Colonic mucosa (tissue), 4 donors: ENCODE measurements at places on chromosomes 4 and X.

DNA sequence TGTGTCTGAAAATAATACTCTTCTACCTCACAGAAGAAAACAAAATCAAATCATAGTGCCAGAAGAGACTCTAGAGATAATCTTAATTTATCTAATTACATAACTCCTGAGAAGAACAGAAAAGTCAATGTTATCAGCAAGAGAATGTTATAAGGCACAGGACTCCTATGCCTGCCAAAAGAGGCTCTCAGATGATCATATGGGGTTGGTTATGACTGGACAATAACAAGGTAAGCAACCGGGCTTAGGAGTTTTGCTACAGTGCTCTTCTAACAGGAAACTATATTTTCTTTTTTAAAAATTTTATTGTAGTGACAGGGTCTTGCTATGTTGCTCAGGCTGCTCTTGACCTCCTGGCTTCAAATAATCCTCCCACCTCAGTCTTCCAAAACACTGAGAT is 3.5 kb upstream of the C4orf17 start:
- DNase-seq: no peak

- no peak for DNase-seq
These were observed 135.1 kb downstream of the REPS2 start for GRCh38 chrX:17081511-17081910.

- no peak for DNase-seq
These were observed 5.3 kb downstream of the GAGE10 start for GRCh38 chrX:49308604-49309269.

DNA sequence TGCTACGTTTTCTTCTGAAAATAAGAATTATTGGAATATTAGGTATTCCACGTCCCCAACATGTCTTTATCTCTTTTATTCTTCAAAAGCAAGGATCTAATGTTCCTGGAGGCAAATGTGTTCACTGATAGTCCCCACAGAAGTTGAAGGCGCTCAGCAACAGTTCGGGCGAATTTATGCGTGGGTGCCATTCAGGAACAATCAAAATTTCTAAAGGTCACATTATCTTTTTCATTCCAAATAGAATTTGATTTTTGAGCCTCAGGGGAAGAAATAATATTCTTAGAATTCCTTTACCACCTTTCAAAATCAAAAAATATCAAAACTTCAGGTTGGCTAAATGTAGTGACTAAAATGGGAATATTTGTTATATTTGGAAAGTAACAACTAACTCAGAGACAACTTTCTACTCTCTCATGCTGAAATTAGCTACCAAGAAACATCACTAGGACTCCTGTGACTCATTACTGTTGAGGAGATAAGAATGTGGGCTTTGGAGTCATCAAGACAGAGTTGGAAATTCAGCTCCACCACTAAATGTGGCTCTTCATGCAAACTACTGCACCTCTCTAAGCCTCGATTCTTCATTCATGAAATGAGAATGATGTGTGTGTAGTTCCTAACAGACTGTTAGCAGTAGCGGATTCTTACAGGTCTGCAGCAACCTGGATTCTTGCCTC is 72.3 kb upstream of the KIT start:
- no peak for DNase-seq

- DNase-seq: no peak
These were observed 111.6 kb downstream of the AFF2 start for GRCh38 chrX:148611993-148612392.

- no peak for DNase-seq
These were observed 127.8 kb upstream of the TBL1X start for GRCh38 chrX:9337046-9337445.

GRCh38 chr4:56757821-56758411 is 63.6 kb downstream of the SPINK2 start:
- peak; percentile 37 for DNase-seq

GRCh38 chrX:703466-703865 is 72.9 kb downstream of the SHOX start:
- no peak for DNase-seq

- DNase-seq: no peak
These were observed 51.4 kb upstream of the PCDH18 start for GRCh38 chr4:137583671-137584070.

- DNase-seq: no peak
These were observed 4.7 kb downstream of the PTTG2 start for GRCh38 chr4:37964734-37965457.

DNA sequence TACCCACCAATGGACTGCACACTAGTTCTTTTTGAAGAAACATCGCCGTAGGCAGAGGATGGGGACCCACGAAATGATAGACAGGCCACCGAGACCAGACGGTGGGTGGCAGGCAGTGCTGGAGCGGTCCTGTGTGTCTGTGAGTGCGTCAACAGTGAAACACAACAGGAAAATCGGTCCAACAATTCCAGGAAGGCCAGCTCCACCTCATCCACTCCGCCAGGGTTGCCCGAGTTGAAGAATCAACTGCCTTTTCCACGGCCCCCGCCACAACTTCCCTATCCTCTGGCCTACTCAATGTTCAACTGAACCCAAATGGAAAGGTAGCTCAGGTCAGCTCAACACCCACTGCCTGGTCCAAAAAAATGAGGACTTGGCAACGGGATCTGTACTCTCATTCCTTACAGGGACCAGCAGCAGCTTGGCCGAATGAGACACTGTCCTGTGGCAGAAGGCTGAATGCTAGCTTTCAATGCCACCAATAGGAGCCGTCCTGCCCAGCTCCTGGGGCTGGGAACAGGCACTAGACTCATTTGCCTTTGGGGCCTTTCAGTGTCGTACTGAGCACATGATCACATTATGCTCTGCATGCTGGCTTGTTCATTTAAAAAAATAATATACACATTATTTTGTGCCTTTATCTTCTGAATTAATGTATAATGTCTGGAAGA is 43.5 kb downstream of the MID1 start:
- DNase-seq: no peak

DNA sequence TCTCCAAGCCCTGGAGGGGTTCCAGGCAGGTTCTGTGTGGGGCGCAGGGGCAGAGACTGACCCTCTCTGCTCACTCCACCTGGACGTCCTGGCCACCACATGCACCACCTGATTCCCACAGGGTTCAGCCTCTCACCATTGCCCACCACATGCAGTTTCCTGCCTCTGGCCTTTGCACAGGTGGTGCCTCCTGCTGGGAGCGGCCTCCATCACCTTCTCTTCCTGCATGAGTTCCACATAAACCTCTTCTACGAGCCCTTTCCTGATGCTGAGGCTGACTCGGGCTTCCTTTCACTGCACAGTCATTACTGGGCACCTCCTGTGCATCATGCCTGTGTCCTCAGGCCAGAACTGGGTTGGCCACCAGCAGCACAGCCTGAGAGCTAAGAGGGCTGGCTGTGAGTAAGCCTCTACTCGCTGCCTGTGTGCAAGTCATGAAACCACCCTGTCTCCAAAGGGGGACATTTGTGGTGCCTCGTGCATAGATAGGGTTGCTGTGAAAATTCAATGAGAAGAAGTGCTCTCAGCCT is 19.9 kb downstream of the MAN2B2 start:
- DNase-seq: no peak

DNA sequence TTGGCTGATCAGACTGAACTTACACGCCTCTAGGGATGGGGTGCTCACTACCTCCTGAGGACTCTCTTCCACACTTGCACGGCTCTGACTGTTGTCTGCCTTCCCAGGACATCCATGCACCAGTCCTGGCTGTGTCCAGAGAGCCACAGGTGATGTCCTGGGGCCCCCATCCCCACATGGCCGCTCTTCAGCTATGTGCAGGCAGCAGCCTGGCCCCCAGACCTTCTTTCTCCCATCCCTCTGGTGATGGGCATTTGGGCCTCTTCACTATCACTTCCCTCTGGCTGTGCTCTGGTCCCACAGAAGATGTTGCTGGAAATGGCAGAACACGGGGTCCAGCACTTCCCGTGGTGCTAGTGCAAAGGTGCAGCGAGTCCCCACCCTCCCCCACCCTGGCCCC is 40.9 kb upstream of the HMX1 start:
- no peak for DNase-seq

DNA sequence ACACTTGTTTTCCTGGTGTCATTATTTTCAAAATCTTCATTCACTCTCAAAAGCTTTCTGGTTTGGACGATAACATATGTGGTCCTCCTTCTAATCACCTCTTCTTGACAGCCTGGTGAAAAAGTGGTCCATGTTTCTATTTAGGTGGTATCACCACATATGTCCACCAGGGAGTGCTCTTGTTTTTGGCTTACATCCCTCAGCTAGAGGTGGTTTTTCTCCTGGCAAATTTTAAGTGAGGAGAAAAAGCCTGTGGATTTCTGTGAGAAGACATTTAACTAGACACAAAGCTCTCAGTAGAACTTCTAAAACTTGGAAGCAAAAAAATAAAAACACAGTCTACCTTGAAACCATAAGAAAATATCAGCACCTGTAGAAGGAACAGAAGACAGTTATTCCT is 58.0 kb upstream of the FRMPD4 start:
- no peak for DNase-seq

GRCh38 chr4:27318740-27319139 is 458.1 kb downstream of the STIM2 start:
- peak; percentile 60 for DNase-seq

DNA sequence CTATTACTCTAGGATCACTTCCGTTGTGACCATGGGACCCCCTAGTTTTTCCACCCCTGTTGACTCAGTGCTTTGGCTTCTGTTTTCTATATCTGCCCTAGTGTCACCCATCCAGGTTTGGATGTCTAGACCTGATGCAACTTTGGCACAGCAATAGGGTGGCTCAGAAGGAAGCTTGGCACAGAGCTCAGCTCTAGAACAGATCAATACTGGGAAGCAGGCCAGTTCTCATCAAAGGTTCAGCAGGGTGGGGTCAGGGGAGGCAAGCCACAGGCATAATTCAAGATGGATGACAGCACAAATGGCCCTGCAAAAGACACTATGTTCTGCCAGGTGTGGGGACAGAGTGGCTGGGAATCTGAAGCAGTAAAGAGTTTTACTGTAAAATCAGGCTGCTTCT is 74.2 kb upstream of the EGFL6 start:
- no peak for DNase-seq

DNA sequence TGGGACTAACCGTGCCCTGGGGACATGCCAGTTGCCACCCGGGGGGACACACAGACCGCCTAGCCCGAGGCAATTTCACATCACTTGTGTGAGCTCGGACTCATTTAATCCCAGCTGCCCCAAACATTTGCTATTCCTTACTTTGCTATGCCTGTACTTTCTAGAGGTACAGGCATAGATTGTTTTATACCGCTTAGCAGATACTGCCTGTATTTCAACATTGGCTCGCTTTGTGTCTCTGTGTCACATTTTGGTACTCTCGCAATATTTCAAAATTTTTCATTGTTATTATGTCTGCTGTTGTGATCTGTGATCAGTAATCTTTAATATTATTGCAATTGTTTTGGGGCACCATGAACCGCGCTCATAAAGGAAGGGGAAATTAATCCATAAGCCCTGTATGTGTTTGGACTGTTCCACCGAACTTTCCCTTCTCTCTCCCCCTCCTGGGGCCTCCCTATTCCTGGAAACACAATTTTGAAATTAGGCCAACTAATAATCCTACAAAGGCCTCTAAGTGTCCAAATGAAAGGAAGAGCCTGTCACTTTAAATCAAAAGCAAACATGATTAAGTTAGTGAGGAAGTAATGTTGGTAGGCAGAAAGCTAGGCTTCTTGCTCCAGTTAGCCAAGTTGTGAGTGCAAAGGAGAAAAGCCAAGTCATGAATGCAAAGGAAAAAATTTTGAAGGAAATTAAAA is 568 bp upstream of the CASP6 start:
- DNase-seq: peak; percentile 29

- no peak for DNase-seq
These were observed 80.7 kb downstream of the FHIP1A start for GRCh38 chr4:151489462-151490203.

DNA sequence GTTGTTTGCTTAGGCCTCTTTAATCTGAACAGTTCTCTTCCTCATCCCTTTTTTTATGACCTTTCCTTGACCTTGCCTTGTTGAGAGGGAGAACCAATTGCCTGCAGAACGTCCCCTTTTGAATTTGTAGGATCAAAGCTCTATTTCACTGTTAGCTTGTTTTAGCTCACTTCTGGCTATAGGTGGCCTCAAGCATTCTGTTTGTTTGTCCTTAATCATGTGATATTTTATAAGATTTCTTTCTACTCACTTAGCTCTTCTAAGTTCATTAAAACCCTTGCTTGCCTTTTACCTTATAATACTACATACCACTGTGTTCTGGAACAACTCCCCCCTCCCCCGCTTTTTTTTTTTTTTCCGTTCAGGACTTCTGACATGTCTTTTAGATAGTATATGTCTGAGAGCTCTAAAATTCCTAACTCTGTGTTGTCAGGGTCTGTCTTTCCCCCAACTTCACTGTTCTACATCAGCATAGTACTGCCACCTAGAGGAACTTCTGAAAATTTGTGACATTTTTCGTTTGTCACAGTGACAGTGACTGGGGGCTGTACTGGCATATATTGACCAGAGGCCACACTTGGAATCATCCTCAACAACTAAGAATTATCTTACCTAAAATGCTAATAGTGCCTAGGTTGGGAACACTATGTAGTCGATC is 128.5 kb downstream of the LARP7 start:
- DNase-seq: no peak

- no peak for DNase-seq
These were observed 21.3 kb upstream of the NEIL3 start for GRCh38 chr4:177288335-177288734.

DNA sequence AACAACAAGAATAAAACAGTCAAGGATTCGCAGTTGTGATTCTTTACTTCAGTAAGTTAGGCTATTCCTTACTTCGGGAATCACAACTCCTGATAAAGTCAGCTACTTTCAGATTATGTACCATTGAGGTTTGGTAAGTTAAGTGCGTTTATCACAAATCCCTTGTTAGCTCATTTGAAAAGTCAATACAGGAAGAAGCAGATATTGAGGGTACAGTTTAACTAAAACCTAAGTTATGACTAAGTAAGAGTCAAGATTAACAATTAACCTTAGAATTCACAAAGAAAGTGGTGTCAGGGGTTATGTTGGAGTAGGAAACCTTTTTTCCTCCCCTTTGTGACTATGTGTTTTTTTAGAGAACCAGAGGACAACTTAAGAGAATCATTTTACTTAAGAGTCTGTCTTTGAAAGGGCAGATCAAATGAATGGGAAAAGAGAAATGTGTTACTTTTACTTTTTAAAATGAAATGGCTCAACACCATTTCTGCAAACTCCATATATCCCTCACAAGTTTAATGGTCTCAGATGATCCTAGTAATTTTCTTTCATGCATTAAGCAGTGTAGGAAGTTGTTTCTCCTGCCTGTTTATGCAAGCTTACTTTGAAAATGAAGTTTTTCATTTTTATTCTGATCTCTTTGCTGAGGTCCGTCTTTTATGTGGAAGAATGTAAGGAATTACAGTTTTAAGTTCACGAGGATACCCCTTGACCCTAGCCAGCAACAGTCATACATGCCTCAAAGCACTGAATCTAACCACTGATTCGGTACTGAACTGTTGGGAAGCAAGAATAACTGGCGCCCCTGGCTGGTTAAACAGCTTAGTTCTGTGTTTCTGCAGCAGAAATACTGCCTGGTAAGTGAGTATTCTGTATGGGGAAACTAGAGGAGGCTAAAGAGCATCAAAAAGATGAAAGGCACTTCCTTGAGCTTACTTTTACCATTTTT is 211.7 kb downstream of the SLC4A4 start:
- DNase-seq: peak; percentile 35

GRCh38 chrX:40007131-40007755 is 90.5 kb downstream of the BCOR start:
- no peak for DNase-seq

GRCh38 chr4:121881158-121881557 is 10.9 kb upstream of the BBS7 start:
- no peak for DNase-seq
